ENCODE measurements at places on chromosomes 11 and 22.

DNA sequence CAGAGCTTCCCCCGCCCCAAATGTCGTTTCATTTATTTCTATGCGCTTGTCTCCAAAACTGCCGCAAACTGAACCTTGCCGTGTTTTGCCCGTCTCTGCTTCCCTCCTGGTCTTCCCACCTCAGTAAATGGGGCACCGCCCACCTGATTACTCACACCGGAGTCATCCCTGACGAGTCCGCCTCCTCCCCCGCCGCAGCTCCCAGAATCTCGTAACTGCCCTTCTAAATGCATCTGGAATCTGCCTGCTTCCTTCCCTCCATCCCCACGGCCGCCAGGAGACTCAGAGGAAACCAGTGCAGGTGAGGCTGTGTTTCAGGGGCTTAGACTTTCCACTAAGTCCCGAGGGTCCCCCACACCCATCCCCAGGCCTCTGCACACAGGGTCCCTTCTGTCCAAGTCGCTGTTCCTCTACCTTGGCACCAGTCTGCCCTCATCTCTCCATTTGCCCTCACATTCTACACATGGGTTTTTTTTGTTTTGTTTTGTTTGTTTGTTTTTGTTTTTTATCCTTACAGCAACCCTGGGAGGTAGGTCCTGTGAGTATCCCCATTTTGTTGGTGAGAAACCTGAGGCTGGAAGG lies 62.6 kb upstream of the PHF21B start:
- peak; percentile 72 for DNase-seq

DNA sequence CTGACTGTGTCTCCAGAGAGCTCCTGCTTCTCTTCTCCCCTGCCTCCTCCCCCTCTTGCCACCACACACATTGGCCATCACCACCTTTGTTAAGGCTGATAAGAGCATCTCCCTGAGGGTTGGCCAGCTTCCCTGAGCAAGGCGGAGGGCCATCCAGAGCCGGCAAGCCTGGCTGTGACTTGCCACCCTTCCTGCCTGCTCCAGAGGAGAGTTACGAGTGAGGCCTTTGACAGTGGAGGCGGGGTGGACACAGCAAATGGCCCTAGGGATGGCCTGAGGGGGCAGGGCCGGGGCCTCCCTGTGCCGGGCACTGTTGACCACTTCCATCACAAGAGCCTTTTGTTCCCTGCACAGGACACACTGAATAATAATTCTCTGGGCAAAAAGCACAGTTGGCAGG lies 5.4 kb downstream of the FREY1 start:
- DNase-seq = no peak

GRCh38 chr11:7062534-7062933 lies 26.3 kb upstream of the RBMXL2 start:
- no peak for DNase-seq

- no peak for DNase-seq
Observed at GRCh38 chr11:71223081-71223405, 29.3 kb downstream of the SHANK2 start.

DNA sequence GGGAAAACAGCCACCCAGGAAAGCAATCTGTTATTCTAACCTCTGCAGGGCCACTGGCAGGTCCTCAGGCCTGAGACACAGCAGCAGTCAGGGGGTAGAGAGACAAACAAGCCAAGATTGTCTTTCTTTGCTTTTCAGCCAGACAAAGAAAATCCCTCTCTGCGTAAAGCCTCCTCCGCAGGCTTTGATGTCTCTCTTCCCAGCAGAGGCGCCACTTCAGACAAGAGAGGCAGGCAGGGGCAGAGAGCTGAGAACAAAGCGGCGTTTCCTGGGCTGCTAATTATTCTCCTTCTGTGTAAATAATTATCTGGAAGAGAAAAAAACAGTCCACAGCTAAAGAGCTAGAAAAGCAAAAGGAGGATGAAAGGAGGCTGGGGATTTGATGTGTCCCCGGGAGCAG lies 102.7 kb upstream of the SEZ6L start:
- no peak for DNase-seq

DNA sequence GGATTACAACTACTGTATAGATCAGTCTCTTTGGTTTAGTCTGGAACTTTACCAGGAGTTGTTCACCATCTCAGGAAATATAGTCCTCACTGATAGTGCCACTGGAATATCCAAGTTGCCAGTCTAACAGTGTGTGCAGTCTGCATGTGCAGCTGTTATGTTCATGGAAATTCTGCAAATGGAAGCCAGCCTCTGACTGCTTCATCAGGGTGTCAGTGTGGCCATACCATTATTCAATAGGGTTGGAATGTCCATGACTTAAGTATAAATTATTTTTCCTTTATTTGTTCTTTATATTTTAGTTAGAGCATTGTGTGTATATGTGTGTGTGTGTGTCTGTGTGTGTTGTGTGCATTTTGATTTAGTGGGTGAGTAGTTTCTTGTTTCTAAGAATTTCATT lies 51.8 kb downstream of the C11orf96 start:
- DNase-seq = peak; percentile 42

GRCh38 chr22:25564320-25564978 lies at the start of gene GRK3:
Gene GRK3, plus strand, starts transcription at chr22:25564675. Its CDS starts 366 bp downstream, at chr22:25565041.
- peak; percentile 61 for DNase-seq

- DNase-seq = no peak
Observed at GRCh38 chr11:122715548-122716440, 60.3 kb downstream of the UBASH3B start.

DNA sequence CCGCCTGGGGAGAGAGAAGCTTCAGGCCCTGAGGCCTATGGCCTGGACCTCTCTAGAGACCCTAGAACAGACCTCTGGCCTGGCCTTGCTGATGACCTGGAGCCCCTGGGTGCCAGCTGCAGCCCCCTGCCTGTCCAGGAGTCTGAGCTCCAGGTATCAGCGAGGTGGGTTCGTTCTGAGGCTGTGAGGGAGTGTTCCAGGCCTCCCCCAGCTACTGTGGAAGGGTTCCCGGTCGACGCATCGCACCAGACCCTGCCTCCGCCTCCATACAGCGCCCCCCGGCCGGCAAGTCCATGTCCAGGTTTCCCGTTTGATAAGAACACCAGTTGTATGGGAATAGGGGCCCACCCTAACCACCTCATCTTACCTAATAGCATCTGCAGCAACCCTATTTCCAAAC lies 111.1 kb downstream of the KCNQ1 start:
- no peak for DNase-seq

- no peak for DNase-seq
Observed at GRCh38 chr11:93209466-93209865, 11.7 kb upstream of the SLC36A4 start.

DNA sequence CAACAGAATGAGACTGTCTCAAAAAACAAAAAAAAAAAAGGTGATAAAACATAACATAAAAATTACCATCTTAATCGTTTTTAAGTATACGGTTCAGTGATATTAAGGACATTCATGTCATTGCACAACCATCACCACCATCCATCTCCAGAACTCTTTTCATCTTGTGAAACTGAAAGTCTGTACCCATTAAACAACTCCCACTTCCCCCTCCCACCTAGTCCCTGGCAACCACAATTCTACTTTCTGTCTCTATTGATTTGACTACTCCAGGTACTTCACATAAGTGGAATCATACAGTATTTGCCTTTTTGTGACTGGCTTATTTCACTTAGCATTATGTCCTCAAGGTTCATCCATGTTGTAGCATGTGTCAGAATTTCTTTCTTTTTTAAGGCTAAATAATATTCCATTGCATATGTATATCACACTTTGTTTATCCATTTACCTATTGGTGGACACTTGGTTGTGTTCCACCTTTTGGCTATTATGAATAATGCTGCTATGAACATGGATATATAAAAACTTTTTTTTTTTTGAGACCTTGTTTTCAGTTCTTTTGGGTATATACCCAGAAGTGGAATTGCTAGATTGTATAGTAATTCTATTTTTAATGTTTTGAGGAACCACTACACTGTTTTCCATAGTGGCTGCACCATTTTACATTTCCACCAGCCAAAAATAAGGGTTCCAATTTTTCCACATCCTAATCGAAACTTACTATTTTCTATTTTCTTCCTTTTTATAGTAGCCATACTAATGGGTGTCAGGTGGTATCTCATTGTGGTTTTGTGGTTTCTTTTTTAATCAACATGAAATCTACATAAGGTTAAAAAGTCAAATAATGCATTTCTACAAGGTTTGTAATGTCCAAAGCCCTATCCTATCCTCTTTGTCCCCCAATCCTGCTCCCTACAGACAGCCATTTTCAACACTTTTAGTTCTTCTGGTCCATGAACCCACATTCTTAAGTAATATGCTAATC lies 23.4 kb upstream of the PIK3C2A start:
- no peak for DNase-seq

- DNase-seq = no peak
Observed at GRCh38 chr11:129696309-129696989, 119.2 kb upstream of the TMEM45B start.

DNA sequence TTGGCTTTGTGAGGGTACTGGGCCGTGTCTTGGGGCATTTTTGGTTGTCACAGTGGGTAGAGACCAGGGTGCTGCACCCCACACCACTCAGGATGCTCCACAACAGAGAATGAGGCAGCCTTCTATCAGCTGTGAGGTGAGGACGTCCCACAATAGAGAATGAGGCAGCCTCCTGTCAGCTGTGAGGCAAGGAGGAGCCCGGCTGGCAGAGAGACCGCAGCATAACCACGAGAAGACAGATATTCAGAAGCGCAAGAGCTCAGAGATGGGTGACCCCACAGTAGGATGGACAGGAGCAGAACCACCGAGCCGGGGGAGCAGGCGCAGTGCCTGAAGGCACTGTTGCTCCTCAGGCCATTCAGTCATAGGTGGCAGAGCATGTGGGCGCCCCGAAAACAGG lies 47.6 kb downstream of the AP2A2 start:
- DNase-seq = no peak

- DNase-seq = peak; percentile 36
Observed at GRCh38 chr11:38796281-38796680, 2198.2 kb upstream of the RAG2 start.

All from fibroblast of skin of abdomen (primary cell).